Left renal pelvis (tissue), 4 donors: ENCODE measurements at places on chromosomes 16 and 17. TPM values are rescaled to one million over a fixed set of nuclear protein-coding genes. Genes with fewer than 3 reads are reported as not detected.

The ZP2 gene
- 0.12 TPM for polyA plus RNA-seq

The KLHL36 gene
- polyA plus RNA-seq: 31.9 TPM

The CCL1 gene
- not detected for polyA plus RNA-seq

The MYH11 gene
- 14.1 TPM for polyA plus RNA-seq

The HSD17B2 gene
- polyA plus RNA-seq: 16.6 TPM
